ENCODE measurements at places on chromosomes 11 and 22.
A peak's percentile ranks its signal among the peaks of the same experiment; 100 is the strongest.

DNA sequence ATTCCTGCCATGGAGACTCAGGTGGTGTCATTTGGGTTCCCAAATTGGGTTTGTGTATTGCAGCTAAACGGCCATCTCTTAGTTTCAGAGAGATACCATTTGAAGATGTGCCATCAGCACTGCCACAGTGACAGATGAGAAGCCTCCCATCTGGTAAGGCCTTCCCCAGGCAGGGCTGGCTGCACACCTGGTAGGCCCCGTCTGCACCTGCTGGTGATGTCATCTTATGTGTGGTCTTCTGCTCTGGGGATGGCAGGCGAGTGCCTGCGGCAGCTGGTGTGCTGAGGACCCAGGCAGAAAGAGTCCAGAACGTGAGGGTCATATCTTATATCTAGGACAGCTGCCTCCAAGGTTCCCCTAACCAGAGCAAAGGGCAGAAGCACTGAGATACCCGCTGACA, 100.6 kb downstream of the CSNK2A3 start:
- DNase-seq, result no peak

GRCh38 chr11:28858076-28858475, 749.9 kb downstream of the METTL15 start:
- no peak for DNase-seq

DNA sequence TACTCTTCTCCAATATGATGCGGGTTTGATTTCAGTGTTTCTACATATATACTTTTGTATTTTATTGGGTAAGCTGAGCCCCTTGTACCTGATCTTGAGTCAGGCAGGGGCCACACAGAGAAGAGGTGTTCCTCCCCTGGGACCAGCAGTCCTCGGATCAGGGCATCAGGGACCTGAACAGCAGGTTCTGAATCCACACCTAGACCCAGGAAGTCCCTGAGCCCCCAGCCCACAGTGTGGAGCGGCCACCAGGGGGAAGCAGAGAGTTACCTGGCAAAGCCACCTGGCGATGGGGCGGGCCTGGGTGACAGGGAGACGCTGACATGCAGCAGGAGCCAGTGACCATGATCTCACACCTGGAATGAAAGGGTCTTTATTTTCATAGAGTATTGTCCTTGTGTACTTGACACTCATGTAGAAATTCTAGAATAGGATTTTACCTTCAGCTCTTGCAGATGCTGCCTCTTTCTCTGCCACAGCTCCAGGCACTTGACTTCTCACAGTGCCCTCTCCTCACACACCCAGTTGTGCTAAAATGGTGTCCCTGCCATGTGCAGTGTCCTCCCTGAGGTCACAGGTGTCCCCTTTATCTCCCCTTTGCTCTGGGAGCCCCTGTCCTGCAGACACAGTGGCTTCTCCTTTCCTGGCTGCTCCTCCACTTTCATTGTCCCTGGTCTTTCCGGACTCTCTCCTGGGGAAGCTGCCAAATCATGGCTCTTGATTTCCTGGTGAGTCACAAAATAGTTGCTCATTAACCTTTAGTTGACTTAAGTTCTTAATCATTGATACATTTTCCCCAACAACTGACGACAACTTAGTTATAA, 48.5 kb downstream of the GGTLC2 start:
- peak; percentile 49 for DNase-seq

DNA sequence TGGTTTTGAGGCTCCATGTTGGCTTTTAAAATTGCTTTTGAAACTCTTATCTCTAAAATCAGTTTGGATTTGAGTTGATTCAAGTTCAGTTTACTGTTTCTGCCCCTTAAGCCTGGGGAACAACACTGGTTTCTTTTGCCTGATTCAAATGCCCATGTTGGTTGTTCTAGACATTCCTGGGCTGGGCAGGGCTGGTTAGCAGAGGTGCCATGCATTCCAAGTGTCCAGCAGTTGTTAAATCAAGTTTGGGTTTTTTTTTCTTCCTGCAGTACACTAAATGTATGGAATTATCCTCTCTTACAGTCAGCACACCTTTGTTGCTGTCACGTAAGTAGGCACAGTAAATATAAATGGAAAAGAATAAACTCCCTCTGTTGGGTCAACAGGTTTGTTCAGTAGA, 67.2 kb upstream of the MTMR2 start:
- DNase-seq, result no peak

DNA sequence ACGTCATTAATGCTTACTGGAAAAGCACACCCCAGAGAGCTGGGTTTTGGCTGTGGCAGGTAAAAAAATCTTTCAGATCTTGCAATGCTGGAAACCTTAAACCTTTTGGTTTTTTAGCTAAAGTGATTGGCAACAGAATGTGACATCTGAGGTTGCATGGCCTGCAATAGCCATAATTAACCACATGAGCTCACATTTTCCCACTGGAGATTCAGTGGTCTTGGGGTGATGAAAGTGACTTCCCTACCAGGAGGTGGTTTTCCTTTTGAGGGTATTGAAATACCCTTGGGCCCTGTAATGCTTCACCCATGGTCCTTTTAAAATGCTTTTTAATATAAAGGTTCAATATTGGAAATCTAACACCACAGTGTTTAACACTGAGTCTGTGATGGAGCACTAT, 192.8 kb downstream of the WNT11 start:
- DNase-seq, result no peak

- DNase-seq, result no peak
Measured at GRCh38 chr11:24642648-24643047, 145.8 kb downstream of the LUZP2 start.

DNA sequence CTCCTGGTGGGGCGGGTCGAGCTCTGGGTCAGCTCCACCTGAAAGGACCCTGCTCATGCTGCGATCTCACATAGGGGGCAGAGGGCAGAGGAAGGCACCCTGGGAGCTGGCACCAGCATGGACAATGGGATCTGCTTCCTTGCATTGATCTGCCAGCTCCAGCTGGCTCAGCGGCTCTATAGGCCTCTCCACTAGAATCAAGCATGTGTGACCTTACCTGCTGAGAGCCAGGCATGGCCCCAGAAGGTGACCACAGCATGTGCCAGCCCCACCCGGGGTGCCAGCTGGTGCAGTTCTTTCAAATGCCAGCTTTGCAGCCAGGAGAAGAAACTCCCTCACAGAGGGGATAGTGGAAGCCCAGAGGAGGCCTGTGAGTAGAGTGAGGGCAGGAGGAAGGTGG, 22.0 kb upstream of the KLHL35 start:
- DNase-seq, result no peak

DNA sequence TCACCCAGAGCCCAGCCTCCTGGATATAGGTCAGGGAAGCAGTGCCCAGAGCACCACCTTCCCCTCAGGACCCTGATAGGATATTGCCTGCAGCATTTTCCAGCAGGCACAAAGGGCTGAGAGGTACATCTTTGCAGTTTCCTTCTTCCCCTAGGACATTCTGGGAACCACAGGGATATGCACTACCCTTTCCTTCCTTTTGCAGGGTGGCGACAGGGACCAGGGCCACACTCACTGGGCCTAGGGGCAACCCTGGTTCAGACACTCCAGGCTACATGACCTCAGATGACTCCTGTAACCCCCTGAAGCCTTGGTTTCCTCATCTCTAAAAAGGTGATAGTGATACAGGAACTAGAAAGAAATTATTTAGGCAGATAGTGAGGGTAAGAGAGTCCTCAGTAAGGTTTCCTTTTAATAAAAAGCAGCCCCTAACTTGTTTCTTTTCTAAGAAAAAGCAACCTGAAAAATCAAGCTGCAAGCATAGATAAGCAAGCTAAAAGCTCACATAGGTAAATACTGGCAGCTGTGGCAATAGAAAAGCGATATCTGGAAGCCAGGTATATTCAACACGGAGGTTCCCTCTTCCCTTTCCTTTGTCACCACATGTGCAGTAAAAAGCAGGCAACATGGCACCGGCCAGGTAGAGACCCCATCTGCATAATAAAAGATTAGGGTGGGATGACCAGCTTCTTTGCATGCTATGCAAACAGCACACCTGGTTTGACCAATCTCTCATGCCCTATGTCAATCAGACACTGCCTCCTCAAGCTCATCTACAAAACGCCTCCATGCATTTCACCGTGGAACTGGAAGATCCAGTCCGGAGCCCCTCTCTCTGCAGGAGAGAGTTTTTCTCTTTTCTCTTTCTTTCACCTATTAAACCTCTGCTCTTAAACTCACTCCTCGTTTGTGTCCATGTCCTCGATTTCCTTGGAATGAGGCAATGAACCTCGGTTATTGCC, 13.2 kb upstream of the MRGPRX2 start:
- no peak for DNase-seq

GRCh38 chr22:19691721-19692341, 22.5 kb upstream of the SEPTIN5 start:
- DNase-seq, result no peak

GRCh38 chr11:7516475-7516874, 2.7 kb downstream of the PPFIBP2 start:
- no peak for DNase-seq

GRCh38 chr11:776561-777287, 563 bp downstream of the GATD1 start:
- DNase-seq, result no peak

DNA sequence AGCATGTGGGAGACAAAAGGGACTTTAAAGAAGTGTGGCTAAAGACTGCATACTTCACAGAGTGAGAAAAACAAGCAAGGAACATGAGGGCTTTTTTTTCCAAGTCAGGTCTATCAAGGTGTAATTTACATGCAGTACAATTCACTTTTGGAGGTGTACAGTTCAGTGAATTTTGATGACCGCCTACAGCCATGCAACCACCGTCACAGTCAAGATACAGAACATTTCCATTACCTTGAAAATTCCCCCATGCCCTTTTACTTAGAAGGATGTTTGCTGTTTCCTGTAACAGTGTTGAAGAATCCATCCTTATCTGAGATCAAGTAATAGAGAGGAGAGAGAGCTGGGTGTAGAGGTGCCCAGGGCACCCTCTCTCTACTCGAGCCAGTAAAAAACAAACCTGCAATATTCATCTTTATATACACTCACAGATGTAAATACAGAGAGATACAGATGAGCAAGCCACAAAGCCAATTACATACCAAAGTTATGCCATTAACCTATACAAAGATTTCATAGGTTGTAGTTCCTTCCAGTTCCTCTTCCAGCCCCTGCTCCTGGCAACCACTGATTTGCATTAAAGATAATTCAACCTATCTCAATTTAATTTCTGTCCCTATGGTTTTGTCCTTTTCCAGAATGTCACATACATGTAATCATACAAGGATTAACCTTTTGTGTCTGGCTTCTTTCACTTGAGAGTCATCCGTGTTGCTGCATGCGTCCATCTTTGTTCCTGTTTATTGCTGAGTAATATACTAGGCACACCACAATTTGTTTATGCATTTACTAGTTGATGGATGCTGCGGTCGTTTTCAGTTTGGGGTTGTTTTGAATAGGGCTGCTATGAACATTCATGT, 35.0 kb upstream of the RASD2 start:
- no peak for DNase-seq

DNA sequence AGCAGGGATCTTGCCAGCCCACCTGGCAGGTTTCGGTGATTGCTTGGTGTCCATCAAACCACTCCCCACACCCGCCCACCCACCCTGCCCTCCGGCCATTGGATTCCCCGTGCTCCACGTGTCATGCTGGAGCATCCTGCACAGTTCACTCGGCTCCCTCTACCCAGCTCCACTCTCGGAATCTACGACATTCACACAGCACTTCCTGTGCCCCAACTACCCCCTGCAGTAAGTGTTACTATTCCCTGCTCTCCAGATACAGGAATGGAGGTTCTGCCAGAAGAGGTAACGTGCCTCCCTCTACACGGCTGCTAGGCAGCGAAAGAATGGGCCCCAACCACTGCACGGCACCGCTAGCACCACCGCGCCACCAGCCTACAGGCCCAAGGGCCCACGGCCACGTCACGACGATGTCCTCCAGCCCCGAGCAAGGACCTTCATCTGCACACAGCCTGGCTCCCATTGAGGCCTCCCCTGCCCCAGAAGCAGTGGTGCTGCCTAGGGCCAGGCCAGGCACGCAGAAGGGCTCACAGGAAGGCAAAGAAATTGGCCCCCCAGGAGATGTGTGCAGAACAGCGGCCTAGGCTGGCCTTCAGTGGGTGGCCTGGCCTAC, 27.6 kb downstream of the WNT7B start:
- no peak for DNase-seq

DNA sequence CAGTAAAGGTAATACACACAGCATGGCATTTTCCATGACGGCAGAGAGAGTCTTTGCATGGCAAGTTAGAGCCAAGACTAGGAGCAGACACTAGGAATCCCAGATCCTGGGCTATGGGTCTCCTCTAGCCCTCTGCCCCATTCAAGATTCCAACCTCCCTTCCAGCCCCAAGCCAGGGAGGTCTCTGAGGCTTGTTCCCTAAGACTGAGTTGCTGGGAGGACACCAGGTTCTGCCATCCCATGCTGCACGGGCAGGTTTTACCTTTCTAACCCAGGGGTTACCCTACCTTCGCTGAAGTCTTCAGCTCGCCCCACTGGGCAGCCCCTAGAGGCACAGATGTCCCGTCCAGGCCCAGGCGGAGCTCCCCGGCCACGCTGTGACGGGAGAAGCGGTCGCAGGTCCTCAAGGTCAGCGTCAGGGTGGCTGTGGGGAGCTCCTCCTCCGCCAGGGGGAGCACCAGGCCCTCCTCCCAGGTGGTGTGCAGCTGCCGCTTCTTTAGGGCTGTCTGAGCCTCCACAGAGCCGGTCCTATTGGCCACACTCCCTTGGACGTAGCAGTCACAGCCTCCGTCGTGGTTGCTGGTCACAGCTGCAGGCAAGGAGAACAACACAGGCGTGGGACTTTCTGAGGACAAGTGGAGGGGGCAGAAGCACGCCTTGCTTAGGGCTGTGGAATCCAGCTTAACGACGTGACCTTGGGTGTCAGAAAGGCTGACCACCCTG, 33.8 kb downstream of the SYT13 start:
- DNase-seq, result no peak

DNA sequence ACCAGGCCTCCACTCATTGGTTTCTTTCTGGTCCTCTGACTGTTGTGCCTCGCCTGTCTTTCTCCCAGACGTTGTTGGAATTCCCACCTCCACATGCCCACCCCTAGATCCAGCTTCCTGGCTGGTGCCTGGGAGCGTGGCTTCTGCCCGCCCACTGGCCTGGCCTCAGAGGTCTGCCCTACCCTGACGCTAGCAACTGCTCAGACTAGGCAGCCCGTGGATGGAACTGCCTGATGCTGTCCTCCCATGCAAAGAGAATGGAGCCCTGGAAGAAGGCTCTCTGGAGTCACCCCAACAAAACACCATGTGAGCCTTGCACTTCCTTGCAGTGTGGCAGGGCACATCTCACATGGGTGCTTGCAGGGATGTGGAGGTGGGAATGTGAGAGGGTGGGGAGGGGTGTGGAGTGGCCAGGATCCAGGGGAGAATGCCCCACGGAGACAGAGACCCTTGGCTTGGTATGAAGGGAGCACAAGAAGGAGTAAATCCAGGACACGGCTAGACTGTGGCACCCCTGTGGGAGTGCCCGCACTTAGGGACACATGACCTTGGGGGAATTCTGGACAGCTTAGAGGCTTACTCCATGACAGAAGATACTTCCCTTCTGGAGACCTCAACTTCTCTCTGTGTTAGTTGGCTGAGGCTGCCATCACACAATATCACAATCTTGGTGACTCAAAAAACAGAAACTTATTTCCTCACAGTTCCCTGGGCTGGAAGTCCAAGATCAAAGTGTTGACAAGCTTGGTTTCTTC, 22.5 kb upstream of the ADA2 start:
- no peak for DNase-seq

All from CD8-positive, alpha-beta memory T cell (primary cell).